ENCODE measurements at places on chromosomes 7 and 10.

DNA sequence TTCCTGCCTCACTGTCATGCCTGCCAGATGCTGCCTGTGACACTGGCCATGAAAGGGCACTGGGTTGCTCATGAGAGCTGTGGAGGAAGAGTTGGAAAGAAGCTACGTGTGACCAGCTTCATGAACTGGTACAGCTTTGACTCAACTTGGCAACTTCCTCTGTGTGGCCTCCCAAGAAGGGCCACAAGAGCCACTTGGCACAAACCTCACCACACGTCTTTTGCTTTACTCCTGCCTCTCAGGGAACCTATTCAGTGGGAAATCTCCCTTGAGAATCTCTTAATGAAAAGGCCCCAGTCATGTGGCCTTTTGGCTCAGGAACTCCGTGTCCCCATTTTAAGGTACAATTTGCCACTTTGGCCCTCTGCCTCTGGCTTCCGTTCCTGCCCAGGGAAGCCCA lies 54.5 kb downstream of the FRMD4A start:
- no peak for DNase-seq

DNA sequence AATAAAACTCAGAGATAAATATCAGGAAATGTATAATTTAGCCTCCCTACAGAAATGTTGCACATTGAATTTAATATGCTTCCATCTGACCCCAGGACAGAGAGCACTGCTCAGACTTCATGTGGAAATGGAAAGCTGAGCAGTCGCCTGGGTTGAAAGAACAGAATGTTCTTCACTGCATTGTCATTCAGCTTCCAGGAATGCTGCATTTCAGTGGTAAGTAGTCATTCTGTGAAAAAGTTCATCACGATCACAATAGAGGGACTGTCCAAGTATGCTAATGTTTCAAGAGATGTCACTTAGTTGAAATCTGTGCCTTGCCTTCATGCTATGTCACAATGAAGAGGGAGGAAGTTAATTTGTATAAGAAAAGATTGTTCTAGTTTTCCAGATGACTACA lies 147.3 kb downstream of the NRCAM start:
- DNase-seq: no peak

DNA sequence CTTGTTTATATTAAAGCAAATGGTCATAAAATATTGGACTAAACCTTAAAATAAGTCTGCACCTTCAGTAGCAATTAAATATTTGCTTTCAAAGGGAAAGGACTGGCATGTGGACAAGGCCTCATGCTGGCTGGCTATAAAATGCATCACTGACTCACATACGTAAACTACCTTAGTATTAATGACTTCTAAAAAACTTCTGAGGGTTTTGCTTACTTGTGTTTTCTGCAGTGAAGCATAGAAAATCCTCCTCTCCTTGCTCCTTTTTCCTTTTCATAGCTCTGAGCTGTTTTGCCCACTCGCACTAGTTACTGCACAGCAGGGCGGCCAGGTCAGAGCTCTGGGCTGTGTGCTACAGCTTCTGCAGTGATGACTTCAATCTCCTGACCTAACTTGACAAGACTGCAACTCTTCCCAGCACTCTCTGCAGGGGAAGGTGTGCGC lies 82.3 kb downstream of the CUL2 start:
- no peak for DNase-seq

- no peak for DNase-seq
These were observed 991.3 kb downstream of the LRMDA start for GRCh38 chr10:76422769-76423168.

GRCh38 chr7:128888756-128889095 lies 21.8 kb downstream of the KCP start:
- no peak for DNase-seq

- no peak for DNase-seq
These were observed 3.7 kb upstream of the ZFYVE27 start for GRCh38 chr10:97733256-97733655.

- DNase-seq: no peak
These were observed 11.5 kb downstream of the ABCB4 start for GRCh38 chr7:87463982-87464381.

GRCh38 chr10:97888641-97889262 lies 39.1 kb downstream of the GOLGA7B start:
- no peak for DNase-seq

DNA sequence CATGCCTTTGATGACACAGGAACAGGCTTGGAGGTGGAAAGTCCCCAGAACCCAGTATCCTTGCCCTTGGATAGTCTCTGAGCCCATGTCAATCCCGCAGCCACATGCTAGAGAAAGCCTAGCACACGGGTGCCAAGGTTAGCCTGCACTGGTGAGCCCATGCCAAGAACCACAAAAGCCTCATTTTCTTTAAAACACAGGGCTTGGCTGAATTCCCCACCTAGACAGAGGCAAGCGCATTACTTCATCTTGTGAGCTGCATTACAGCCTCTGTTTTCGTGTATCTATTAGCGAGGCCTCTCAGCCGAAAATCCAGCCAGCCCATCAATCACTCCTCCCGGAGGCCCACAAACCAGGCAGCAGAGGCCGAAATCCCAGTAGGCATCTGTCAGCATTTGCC lies 314.9 kb upstream of the AUTS2 start:
- DNase-seq: no peak

DNA sequence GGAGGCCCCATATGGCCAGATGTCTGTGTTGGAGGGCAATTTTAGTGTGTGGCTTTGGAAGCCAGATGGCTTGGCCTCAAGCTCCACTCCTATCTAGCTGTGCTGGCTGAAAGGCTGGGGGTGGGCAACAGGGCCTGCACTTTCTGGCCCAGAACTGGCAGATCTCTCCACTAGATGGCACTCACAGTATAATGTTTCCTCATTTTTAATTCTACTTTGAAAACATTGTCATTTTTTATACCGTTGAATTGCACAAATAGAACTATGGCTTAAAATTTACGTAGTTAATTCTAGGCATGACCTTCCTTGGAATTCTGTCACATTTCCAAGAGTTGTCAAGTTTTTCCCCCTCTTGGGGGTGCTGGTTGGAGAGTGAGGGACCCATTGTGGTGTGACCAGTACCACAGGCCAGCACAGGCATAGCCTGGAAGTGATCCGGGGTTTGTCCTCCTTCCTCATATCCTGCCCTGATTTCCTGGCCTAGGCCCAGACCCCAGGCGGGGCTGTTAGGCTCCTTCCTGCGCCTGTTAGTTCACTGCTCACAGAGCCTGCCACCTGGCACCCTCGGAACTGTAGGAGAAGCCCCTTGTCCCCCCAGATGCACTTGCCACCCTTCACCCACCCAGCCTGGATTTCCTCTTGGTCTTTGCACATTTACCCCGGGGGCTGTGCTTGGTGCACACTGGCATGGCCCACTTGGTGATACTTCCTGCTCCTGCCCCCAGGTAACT lies 52.8 kb downstream of the ARHGAP22 start:
- DNase-seq: no peak

DNA sequence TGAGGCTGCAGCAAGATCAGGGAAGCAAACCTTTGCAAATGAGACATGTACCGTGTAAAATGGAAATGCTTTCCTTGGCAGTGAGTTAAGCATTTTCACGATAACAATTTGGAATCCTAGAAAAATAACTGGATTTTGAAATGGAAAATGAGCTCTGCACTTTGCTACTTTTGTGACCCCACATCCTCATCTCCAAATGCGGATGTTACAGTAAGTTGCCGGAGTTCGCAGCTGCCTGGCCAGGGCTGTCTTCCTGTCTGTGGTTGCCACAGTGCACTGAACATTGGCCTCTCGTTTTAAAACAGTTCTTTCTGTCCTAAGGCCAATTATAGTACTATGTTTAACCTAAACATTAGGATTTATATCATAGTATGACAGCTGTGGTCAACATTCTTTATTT lies 136.2 kb upstream of the FZD8 start:
- no peak for DNase-seq

- no peak for DNase-seq
These were observed 53.5 kb downstream of the LAMB1 start for GRCh38 chr7:107949443-107949935.

DNA sequence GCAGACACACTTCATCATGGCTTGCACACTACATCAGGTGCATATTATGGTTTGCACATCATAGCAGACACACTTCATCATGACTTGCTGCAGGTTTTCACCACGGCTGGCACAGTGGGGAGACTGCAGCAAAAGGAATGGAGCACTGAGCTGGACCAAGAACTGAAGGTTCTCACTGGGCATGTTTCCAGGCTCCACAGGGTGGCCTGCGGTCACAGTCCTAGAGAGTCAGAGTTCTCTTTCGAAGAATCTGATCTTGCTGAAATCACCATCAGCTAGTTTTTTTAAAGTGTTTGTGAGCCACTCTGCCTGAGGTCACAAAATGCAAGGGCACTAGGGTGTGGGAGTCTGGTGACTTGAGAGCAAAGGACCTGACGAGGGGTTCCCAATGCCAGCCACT lies 140.4 kb upstream of the NPY start:
- DNase-seq: no peak

- no peak for DNase-seq
These were observed 26.4 kb downstream of the FBXW4 start for GRCh38 chr10:101668566-101668965.

- DNase-seq: peak; percentile 41
These were observed 41.1 kb downstream of the INSIG1 start for GRCh38 chr7:155338632-155339320.

GRCh38 chr10:91220194-91220953 lies at the start of gene PCGF5:
Gene PCGF5, plus strand, starts transcription at chr10:91220663. Its CDS starts 2,209 bp downstream, at chr10:91222872.
- peak; percentile 89 for DNase-seq

DNA sequence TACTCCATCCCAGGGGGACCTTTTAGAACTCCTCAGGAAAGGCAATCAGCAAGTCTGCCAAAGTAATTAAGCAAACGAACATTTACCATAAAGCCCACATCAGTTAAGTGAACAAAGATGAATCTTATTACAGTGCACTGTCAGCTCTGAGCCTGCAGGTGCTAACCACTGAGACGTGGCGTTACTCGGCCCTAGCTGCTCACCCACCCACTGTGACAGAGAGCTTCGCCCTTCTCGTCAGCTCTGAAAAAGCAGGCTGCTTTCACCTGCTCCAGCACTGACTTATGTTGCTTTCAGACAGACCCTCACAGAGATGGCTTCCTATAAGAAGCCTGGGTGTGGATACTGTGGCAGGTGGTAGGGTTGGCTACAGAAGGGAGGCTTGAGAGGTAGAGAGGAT lies 57.7 kb upstream of the KCNIP2 start:
- no peak for DNase-seq

DNA sequence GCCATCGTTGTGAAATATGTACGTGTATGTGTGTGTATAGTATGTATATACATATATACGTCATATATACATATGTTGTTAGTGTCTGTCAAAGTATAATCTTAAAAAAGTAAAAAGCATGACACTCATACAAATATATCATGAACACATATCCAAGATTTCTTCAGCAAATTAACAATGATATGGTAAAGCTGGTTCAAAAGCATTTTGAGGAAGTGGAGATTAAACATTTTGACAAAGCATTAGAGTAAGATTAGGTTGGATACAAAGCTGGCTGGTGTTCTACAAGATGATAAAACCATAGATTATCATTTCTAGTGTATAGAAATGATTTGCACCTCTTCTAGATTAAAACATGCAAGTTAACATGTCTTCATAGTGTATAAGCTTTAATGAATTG lies 771 bp upstream of the NUDCD3 start:
- DNase-seq: no peak

- DNase-seq: no peak
These were observed 231.4 kb downstream of the DNAJB6 start for GRCh38 chr7:157568106-157568769.

DNA sequence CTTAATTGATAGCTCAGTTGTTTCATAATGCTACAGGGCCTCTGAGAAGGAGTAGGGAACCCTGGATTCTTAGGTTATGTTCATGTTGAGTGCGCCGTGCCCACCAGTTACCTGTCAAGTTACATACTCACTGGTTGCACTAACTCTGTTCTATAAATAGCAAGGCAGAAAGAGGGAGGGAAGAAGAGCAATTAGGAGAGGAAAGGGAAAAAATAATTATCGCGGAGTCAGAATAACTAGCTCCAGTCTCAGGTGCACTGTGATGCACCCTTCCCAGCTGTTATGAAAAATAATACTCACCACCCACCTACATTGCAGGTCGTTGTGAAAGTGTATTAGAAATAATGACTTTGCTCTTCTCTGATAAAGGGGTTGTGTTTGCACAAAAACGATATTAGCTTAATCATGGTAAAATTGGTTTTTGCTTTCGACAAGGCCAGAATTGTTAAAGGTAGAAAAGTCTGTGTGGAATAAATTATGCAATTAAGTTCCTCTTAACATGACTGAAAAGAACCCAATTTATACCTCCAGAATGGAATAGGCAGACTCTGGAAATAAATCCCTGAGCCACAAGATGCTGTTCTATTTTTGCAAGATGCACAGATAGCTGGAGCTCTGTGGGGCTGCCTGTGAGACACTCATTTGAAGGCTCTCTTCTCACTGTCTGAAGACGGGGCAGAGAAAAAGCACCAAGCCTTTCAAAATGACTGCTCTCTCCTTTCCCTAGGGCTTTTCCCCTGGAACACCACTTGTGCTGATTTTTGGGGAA lies 137.6 kb upstream of the PITRM1 start:
- no peak for DNase-seq

- no peak for DNase-seq
These were observed 4.0 kb downstream of the BMPER start for GRCh38 chr7:33909318-33909717.

- DNase-seq: no peak
These were observed 108.8 kb upstream of the MPP7 start for GRCh38 chr10:28411648-28412047.

DNA sequence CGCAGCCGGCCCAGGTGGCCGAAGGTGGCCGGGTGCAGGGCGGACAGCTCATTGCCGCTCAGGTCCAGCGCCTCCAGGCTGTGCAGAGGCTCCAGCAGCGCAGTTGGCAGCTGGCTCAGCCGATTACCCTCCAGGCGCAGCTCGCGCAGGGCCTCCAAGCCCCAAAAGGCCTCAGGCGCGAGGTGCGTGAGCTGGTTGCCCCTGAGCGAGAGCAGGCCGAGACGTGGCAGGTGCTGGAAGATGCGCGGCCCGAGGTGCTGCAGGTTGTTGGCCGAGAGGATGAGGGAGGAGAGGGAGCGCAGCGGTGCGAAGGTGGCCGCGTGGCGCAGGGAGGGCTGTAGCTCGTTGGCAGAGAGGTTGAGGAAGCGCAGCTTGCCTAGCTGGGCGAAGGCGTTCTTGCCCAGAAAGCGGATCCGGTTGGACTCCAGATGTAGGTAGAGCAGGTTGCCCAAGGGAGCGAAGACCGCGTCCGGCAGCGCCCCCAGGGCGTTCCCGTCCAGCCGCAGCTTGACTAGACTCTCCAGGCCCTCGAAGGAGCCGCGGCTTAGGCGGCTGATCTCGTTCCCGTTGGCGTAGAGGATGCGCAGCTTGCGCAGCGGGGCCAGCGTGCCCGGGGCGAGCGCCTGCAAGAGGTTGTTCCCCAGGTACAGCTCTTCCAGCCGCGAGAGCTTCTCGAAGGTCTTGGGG lies 923 bp downstream of the TRIL start:
- DNase-seq: no peak

- no peak for DNase-seq
These were observed 193.7 kb upstream of the SVIL start for GRCh38 chr10:29828440-29828894.
